ENCODE measurements at places on chromosomes 2 and 18. TPM values are rescaled to one million over a fixed set of nuclear protein-coding genes. Genes with fewer than 3 reads are reported as not detected.
A peak's percentile ranks its signal among the peaks of the same experiment; 100 is the strongest.

GRCh38 chr2:136891100-136891499 lies 125.8 kb downstream of the THSD7B start:
- DNase-seq, result no peak

- DNase-seq, result no peak
Measured at GRCh38 chr2:226087051-226087450, 687.5 kb downstream of the NYAP2 start.

GRCh38 chr2:68912732-68913131 lies 40.0 kb downstream of the GKN2 start:
- DNase-seq, result no peak

The THADA gene
- total RNA-seq, result 35.0 TPM

The GALNT5 gene
- total RNA-seq, result not detected

- peak; percentile 49 for DNase-seq
Measured at GRCh38 chr18:63700501-63700900, 2.3 kb upstream of the SERPINB11 start.

DNA sequence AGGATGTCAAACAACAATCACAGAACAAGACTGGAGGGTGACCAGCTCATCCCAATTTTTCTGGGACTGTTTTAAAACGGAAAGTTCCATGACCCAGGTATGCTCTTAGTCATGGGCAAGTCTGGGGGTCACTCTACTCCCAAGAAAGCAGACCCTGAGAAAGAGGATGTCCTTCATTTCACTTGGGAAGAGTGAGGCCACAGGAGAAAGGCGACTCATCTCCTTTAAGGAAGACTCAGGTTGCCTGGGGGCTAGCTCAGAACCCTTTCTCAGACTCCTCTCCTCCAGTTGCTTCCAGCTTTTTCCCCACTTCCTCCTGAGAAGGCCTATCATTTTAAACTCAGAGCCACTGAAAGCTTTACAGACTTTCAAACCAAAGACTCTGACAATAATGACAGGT lies 9.3 kb downstream of the RNF152 start:
- DNase-seq, result no peak

DNA sequence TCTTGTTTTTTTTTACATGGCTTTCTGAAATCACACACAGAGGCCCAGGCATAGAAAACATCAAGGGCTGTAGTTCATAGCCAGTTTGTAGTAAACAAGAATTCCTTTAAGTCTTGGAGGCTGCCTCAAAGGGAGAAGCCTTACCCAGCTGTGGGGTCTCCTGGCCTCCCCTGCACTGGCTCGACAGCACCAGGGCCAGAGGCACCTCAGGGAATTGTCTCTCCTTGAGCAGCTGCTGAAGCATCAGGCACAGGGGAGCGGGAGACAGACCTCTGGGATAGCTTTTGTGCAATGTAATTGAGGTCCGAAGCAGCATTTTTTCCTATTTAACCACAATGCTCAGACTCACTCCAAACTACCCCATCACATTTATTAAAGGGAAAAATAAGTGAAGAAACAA lies 209.1 kb downstream of the HRH4 start:
- no peak for DNase-seq

GRCh38 chr2:66495788-66496640 lies 61.1 kb downstream of the MEIS1 start:
- peak; percentile 66 for DNase-seq

The ZNF396 gene
- total RNA-seq, result 10.4 TPM

The HOXD4 gene
- total RNA-seq, result not detected

- DNase-seq, result no peak
Measured at GRCh38 chr18:75261430-75262223, 51.0 kb downstream of the TSHZ1 start.

GRCh38 chr2:128420131-128420530 lies 101.5 kb upstream of the HS6ST1 start:
- DNase-seq, result no peak

- peak; percentile 70 for DNase-seq
Measured at GRCh38 chr2:27281855-27282559, at the start of gene TRIM54. Gene TRIM54, plus strand, starts transcription at chr2:27282429. Its CDS starts 303 bp downstream, at chr2:27282732.

DNA sequence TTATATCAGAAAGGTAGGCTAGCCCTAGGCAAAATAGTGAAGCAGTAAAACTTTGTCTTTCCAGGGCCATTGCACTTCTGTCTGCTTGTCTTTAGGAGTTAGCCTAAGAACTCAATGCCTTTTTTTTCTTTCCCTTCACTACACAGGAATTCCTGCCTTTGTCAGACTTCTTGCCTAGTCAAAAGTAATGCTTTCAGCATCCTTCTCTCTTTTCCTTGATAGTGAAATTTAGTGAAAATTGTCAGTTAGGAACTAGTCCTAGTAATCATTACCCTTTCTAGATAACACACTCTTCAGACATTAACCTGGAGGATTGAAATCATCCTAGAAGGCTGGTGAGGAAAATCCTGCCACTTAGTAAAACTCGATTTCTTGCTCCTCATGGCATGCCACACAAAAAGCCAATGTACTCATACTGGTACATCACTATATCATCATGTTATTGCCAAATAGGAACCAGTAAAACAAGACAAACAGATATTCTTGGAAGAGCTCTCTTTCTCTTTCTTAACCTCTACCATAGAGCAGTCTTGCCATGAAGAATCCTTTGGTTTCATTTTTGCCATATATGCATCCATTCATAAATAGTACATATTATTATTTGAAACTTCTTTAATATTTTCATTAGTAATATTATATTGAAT lies 320.5 kb downstream of the CTNNA2 start:
- DNase-seq, result no peak

The ABHD1 gene
- total RNA-seq, result 0.25 TPM

DNA sequence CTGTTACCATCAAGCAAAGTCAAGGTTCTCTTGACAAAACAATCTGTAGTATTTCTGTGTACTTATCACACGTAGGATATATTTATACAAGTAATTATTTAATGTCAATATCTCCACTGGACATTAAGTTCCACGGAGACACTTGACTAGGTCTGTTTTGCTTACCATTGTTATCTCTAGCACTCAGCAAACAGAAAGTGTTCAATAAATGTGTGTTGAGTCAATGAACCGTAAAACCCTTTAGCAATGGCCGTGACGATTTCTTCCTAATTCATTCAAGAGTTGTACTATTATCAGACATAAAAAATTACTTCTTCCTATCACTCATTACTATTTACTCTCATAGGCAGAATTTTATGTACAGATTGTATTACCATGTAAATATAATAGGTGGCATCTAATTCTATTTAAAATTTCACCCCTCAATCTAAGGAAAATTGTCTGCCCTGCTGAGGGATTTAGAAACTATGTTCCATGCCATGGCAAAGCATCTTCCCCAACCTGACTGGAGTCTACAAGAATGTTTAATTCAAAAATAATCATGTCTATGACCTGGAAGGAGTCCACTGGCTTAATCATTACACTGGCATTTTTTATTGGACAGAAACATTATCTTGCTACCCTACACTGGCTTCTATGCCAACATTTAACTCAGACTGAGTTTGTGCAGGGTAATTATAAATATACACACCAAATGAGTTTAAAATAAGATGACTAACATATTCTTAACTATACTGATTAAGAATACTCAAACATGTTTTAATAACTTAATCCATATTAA lies 301.9 kb downstream of the ZEB2 start:
- no peak for DNase-seq

The FAM110C gene
- 2.5 TPM for total RNA-seq

- DNase-seq, result no peak
Measured at GRCh38 chr2:206086716-206087350, 859 bp upstream of the INO80D start.
